T47D (cell line): ENCODE measurements at places on chromosomes 12 and 14.
A peak's percentile ranks its signal among the peaks of the same experiment; 100 is the strongest.

DNA sequence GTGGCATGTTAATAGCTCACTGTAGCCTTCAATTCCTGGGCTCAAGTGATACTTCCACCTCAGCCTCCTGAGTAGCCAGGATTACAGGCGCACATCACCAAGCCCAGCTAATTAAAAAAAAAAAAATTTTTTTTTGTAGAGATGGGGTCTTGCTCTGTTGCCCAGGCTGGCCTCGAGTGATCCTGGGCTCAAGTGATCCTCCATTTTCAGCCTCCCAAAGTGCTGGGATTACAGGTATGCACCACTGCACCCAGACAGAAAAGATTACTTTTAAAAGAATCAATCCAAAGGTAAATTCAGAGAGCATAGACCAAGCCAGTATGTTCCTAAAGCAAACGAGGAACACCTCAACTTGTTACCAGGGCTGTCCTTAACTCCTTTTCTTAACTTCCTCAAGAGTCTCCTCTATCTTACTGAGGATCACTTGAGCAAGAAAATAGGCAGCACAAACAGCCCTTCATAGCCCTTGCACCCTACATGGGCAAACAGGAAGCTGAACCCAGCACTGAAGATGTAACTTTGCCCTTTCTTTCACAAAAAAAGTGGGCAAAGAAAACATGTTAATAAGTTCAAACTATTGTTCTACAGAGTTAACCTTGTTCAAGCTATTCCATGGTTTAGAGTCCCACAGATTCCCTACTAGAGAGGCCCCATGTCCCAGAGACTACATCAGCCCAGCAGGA lies 11.3 kb downstream of the CS start:
- peak; percentile 30 for DNase-seq

- DNase-seq: no peak
These were observed 101.9 kb downstream of the NPAS3 start for GRCh38 chr14:33040372-33041140.

DNA sequence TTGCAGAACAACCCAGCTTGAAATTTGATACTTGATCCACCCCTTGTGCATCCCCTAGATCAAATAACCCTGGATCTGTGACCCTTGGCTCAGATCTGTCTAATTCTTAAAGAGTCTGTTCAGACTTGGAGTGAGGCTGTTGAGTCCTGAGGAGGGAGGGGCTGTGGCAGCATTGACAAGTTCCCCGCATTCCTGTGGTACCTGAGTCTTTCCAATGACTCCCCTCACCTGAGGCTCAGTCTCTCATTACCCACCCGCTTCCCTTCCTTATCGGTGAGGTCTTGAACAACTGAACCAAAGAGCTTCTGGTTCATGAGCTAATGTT lies 16.1 kb upstream of the HDAC7 start:
- DNase-seq: no peak

DNA sequence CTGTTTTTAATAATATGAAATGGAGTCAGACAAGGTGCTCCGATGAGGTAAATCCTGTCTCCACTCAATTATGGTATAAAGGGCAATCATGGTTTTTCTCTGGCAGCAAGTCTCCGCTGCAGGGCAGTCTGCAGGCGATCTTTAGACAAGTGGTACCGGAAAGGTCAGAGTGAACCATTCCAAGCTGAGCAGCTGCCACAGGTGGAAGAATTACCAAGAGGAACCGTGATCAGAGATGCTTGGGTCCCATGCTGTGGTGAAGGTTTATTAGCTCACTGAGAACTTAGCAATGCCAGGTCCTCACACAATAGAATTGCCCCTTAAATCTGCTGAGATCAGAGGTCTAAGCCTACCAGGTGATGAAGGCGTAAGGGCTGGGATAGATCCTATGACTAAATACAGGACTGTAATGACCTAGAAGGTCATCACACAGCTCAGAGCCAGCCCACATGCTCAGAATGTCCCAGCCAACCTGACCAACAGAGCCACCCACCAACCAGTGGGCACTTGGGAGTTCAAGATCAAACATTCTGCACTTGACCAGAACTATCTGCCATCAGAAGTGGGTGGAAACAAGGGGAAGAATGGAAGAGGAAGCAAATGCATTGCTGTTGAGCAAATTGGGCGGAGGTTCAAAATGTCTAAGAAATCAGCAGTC lies 175.2 kb upstream of the BCL2L14 start:
- DNase-seq: no peak

- no peak for DNase-seq
These were observed 148.6 kb upstream of the VASH1 start for GRCh38 chr14:76612654-76613053.

GRCh38 chr12:1099158-1099557 lies 108.1 kb downstream of the ERC1 start:
- no peak for DNase-seq

GRCh38 chr12:59570145-59570544 lies 25.7 kb upstream of the SLC16A7 start:
- DNase-seq: no peak

- DNase-seq: no peak
These were observed 84.7 kb downstream of the ZNF664 start for GRCh38 chr12:124057691-124058090.

- peak; percentile 23 for DNase-seq
These were observed 693 bp downstream of the MAP3K9 start for GRCh38 chr14:70808416-70809224.

- no peak for DNase-seq
These were observed 74.2 kb downstream of the NTS start for GRCh38 chr12:85948340-85948739.

GRCh38 chr12:93174473-93174872 lies 203.3 kb upstream of the NUDT4 start:
- DNase-seq: no peak

DNA sequence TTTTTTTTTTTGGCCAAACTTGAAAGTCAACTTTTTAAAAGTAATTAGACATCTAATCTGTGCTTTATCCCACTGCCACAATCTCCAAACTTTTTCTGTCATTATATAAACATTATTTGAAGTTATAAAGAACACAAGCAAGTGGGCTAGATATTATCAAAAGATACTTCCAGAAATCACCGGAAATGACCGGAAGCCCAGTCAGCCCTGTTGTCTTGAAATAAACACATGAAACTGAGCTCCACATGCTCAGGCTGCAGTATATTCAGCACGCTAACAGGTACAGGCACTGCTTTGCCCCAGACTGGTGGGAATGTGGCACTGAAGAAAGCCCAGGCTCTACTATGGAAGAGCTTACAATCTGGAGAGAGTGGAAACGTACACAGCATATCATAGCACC lies 158.9 kb upstream of the PLEKHG7 start:
- DNase-seq: no peak

DNA sequence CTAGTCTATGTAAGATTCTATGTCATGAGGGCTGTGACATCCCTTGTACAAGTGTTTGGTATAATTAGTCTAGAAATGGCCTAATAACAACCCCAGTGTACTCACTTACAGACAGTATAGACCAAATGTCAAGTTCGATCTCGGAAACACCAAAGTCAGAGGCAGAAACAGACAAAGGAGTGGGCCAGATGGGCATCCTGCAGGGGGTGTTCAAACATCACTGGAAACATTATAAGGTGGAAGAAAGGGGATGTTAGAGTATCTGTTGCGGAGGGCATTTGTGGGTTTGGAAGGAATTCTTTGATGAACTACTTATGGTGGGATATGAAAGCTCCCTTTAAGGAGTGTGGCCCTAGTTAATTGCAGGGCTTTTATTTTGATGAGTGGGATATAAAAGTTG lies 134.6 kb downstream of the ESR2 start:
- no peak for DNase-seq

DNA sequence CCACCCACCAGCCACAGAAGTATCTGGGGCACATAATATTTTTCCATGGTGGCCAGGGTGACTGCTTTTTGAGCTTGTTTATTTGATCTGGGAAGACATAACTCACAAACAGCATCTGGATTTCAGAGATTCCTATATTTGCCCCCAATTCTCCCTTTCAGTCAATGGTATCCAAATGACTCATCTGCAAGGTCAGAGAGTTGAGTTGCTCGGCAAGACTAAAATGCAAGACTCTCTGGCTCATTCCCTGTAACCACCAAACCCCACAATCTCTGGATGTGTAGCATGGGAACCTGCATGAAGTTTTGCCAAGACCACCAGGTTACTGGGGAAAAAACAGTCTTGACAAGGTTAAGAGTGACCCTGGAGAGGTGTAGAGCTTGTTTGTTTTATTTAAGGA lies 174.9 kb upstream of the FAR2 start:
- DNase-seq: no peak

GRCh38 chr14:102352213-102352612 lies 10.5 kb downstream of the CINP start:
- DNase-seq: no peak

DNA sequence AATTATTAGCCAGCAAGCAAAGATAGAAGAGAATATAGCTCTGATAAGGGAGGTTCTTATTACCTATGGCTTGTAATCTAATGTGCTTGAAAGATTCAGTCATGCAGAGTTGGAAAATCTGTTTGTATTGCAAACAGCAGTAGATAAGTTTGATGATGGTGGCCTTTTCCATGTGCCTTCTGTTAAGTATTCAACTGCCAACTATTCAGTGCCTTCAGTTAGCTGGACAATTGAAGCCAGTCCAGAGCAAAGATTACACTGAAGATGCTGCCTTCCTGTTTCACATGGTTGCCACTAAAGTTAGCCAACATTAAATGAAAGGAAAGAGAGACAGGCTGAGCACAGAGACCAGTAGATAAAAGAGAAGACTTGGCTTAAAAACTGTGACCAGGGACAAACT lies 92.7 kb upstream of the SLC38A2 start:
- DNase-seq: no peak

DNA sequence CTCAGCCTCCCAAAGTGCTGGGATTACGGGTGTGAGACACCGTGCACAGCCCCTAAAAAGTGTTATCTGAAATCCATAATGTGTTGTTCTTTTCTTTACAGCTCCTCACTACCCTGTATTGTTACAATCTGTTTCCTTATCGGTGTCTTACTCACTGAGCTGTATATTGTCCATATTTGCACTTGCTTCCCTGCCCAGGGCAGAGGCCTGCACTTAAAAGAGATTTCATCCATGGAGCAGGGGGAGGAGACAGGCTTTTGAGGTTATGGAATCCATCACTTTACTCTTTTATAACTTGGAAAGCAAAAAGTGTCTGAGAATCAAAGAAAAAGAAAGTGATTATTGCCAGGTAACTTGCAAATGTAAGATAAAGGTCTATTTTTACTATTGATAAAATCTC lies 251.0 kb downstream of the DIO2 start:
- DNase-seq: no peak

GRCh38 chr14:69288011-69288771 lies 28.2 kb downstream of the GALNT16 start:
- peak; percentile 19 for DNase-seq

DNA sequence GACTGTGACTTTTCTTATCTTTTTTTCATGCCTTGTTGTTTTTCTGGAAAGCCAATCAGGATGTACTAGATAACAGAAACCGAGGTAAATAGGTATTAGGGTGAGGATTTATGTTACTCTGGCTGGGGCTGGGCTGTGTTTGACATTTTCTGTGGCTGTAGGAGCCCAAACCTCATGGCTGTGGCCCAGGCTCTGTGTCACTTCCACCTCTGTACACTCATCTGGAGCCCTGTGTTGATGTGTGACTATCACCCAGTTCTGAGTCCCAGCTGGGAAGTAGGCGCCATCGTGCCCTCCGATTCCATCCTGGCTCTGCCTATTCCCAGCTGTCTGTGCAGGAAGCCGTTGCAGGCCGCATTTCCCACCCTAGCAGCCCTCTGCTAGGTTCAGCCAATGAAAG lies 1.6 kb upstream of the HHIPL1 start:
- no peak for DNase-seq

DNA sequence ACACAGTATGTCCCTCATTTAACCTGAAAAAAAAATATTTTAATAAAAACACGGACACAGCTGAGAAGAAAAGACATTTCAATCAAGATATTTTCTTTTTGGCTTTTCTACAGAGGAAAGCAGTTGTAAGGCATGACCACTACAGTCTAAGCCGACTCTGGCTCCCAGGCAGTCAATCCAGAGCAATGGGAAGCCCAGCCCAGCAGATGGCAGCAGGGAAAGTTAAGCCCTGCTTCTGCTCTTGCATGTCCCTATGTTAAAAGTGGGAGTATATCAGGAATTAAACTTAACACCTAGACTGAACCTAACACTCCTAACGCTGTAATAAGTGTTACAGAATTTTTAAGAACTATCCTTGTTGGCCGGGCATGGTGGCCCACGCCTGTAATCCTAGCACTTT lies 19.5 kb upstream of the HAL start:
- DNase-seq: peak; percentile 73

DNA sequence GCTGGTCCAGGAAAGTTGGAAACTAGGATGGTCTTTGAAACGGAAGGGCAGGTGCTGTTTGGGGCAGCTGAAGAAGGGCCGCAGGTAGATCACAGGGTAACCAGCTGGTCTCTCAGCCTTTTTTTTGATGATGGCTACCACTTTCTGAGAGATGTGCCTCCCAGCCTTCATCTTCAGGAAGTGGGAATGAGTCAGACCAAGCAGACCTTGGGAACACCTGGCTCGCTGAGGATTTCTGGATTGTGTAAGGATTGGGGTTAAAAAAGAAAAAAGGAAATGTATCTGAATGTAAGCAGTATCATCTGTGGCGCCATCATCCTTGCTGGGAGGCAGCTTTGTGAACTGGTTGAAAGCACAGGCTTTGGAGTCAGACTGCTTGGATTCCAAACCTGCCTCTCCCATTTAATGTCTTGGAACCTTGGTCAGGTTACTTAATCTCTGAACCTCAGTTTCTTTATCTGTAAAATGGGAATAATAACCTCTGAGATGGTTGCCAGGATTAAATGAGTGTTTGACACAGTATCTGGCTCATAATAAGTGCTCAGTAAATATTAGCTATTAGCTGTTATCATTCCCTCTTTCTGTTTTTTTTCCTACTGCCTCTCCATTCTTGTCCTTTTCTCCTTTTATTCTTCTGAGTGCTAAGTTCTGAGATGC lies 1.7 kb downstream of the PRPF40B start:
- DNase-seq: no peak

DNA sequence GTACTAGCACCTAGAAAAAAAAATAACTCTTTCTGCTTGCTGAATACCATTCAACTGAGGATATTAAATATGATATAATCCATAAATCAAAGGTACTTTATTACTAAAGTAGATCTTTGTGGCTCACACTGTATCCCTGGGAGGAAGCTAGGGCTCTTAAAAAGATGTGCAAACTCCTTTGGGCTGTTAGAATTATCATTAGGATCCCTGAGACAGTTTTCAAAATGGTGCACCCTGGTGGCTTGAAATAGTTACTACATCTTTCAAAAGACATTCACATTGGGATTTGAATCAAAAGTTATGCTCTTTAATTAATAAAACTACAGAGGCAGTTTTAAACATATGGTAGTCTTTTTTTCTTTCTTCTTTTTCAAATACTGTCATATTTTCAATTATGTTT lies 228.5 kb upstream of the G2E3 start:
- peak; percentile 29 for DNase-seq
